CD4-positive, alpha-beta T cell treated with Interleukin-21 for 1 hour (primary cell): ENCODE measurements at places on chromosomes 6 and 20.
A peak's percentile ranks its signal among the peaks of the same experiment; 100 is the strongest.

DNA sequence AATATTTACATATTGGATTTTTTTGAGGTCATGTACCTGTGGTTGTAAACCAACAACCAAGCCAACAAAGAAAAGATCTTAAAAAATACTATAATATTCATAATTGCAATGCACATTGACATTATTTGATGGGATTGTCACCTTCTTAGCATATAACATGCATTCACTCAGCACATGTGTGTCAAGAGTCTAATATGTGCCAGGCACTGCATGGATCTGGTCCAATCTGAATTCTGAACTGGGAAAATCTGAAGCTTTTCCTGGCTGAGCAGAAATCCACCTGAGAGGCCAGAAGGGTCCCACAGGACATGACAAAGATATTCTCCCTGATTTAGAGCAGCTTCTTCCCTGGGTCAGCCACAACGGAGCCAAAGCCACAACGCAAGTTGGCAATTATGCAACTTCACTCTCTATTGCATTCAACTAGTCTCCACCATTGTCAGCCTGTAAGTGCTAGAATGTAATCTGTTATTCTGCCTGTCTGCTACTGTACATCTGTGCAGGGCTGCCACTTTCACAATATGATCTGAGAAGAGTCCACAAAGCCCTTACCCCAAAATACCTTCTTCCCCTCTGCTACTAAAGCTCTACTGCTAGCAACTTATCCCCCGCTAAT lies 17.0 kb upstream of the DDO start:
- no peak for DNase-seq

DNA sequence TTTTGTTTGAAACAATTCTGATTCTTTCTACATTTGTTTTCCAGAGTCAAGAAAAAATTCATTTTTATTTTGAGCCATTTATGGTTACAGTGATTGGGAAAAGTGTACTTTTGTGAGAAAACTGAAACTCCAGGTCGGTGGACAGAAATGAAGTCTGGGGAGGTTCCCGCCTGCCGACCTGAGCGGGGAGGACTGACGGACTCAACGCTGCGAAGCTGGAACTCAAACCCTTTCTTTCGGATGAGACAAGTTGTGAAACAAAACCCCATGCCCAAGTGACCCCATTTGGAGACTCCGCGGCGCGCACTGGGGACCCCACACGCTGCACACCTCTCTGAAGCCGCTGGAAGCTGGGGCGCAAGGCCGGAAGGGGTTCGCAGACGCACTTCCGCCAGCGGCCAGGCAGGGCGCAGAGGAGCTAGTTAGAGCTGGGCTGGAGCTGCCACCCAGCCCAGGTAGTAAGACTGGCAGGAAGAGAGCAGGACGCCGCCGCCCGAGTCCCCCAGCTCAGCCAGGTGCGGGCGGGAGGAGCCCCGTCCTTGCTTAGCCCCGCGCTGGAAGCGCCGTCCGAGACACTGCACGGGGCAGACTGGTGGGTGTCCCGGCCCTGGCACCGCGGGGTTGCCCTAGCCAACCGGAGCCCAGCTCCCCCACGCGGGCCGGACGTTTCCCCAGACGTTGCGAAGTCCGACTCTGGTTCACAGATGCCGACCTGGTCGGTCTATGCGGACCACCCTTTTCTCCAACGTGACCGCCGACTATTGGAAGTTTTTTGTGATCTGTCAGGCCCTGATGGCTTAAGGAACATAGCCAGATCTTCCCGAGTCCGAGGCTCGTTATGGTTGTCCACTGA lies 19.8 kb upstream of the ZSCAN16 start:
- DNase-seq: peak; percentile 87

GRCh38 chr6:48957781-48958180 lies 505.3 kb downstream of the MMUT start:
- no peak for DNase-seq

GRCh38 chr20:59835448-59836395 lies 97.7 kb downstream of the SYCP2 start:
- no peak for DNase-seq

DNA sequence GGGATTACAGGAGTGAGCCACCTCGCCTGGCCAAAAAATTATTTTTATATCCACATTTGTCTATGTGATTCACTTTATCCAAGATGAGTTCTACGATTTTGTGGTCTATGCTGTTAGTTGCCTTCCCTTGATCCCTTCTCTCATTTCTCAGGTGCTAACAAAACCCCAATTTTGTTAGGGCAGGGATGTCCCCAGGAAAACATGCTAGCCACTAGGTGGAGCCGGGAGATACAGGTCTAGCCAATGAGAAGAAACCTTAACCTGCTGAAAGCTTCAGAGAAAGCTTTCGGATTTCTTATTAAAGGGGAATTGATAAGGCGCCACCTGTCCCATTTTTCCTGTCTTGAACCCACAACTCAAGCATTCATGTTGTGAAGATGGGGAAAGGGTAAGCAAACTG lies 167.4 kb upstream of the OLIG3 start:
- peak; percentile 45 for DNase-seq

GRCh38 chr6:139126931-139127330 lies 7.9 kb upstream of the HECA start:
- DNase-seq: no peak

DNA sequence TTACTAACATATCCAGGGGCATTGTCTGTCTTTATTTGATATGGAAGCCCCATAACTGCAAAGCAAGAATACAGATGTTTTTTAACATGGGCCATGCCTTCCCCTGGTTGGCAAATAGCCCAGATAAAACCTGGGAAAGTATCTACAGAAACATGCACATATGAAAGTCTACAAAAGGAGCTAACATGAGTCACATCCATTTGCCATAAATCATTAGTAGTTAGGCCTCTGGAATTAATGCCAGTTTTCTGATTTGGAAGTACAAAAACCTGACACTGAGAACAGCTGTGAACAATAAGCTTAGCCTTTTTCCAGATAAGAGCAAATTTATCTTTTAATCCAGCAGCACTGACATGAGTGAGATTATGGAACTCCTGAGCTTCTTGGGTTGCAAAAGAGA lies 418.0 kb upstream of the IMPG1 start:
- DNase-seq: no peak
